ENCODE measurements at places on chromosomes 6 and 20. TPM values are rescaled to one million over a fixed set of nuclear protein-coding genes. Genes with fewer than 3 reads are reported as not detected.

- H3K27ac ChIP-seq = no peak overlapping the region
- H3K27me3 ChIP-seq = no peaks in the 10 kb centered on the region
- no peaks in the 10 kb centered on the region for H3K36me3 ChIP-seq
- DNase-seq = no peak
- no peak overlapping the region for H3K4me3 ChIP-seq
- no peaks in the 10 kb centered on the region for H3K4me1 ChIP-seq
These were observed 391.2 kb downstream of the ADGRB3 start for GRCh38 chr6:69026243-69026642.

DNA sequence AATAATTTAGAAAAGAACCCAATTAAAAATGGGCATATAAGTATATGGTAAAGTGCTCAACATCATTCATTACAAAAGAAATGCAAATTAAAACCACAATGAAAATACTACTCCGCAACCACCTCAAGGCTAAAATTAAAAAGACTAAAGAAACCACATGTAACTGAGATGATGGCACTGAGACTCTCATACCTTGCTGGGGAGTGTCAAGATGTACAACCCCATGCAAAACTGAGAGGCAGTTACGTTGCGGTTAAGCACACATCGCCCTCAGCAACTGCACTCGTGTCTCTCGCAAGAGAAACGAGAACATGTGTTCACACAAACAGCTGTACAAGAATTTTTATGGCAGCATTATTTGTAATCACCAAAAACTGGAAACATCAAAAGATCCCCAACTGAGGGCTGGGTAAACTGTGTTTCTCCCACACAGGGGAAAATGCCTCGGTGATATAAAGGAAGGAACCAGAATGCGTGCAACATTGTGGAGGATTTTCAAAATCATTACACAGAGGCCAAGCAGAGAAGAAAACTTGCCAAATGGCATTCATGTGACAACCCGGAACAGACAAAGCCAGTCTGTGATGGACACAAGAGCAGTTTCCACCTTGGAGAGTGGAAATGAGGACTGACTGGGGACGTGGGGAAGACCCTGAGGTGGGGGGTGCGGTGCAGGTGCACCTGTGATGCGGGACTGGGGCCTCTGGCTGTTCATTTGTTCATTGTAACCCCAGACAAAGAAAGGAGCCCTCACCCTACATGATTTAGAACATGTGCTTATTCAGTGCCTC, 144.9 kb downstream of the WDR27 start:
- peaks cover 9% of the 10 kb centered on the region for H3K4me1 ChIP-seq
- no peak for DNase-seq
- no peaks in the 10 kb centered on the region for H3K27me3 ChIP-seq
- no peak overlapping the region for H3K4me3 ChIP-seq
- H3K27ac ChIP-seq = peak overlapping the region; percentile 31

The FOXA2 gene
- 10.6 TPM for total RNA-seq

- H3K27ac ChIP-seq = no peak overlapping the region
- no peaks in the 10 kb centered on the region for H3K36me3 ChIP-seq
- no peaks in the 10 kb centered on the region for H3K27me3 ChIP-seq
- no peaks in the 10 kb centered on the region for H3K4me1 ChIP-seq
- DNase-seq = no peak
These were observed 61.3 kb downstream of the TRERF1 start for GRCh38 chr6:42390228-42390934.

- DNase-seq = peak; percentile 39
- peak overlapping the region; percentile 86 for H3K27ac ChIP-seq
- no peaks in the 10 kb centered on the region for H3K27me3 ChIP-seq
- no peaks in the 10 kb centered on the region for H3K36me3 ChIP-seq
- peak overlapping the region; percentile 41 for H3K4me3 ChIP-seq
- peaks cover 35% of the 10 kb centered on the region for H3K4me1 ChIP-seq
These were observed 2.0 kb downstream of the SOX4 start for GRCh38 chr6:21595285-21596144.

The RAMACL gene
- total RNA-seq = 0.28 TPM

GRCh38 chr6:143339223-143339622, 111.3 kb downstream of the ADAT2 start:
- H3K4me3 ChIP-seq = no peak overlapping the region
- DNase-seq = no peak
- H3K27ac ChIP-seq = no peak overlapping the region
- no peaks in the 10 kb centered on the region for H3K4me1 ChIP-seq

The LRRC73 gene
- total RNA-seq = not detected

The SLC2A10 gene
- 79.7 TPM for total RNA-seq

The COL10A1 gene
- total RNA-seq = not detected

The PSORS1C2 gene
- total RNA-seq = not detected

The ZSCAN31 gene
- total RNA-seq = 3.9 TPM

DNA sequence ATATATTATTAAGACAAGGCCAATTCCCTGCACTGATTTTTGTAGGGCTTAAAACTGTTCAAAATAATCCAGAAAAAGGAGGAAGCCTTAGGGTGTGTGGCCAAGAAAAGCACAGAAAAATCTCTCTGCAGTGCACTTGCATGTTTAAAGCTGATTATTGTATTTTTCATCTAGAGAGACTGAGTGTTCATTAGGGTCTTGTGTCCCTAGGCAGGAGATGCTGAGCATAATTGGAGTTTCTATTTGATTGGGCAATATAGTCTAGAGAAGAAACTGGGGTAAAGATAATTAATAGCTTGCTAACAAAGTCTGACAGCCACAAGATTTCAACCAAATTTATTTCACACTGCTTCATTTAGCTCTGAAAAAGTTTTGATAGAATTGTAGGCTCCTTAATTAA, 2.4 kb downstream of the FLRT3 start:
- DNase-seq = no peak
- peak overlapping the region; percentile 33 for H3K4me3 ChIP-seq
- no peak overlapping the region for H3K27ac ChIP-seq
- H3K36me3 ChIP-seq = no peaks in the 10 kb centered on the region

GRCh38 chr6:158707120-158707820, 57.4 kb downstream of the SYTL3 start:
- H3K4me3 ChIP-seq = no peak overlapping the region
- no peak for DNase-seq
- no peaks in the 10 kb centered on the region for H3K27me3 ChIP-seq
- H3K27ac ChIP-seq = no peak overlapping the region
- H3K36me3 ChIP-seq = no peaks in the 10 kb centered on the region
- no peaks in the 10 kb centered on the region for H3K4me1 ChIP-seq
